ENCODE measurements at places on chromosomes 12 and 14.

DNA sequence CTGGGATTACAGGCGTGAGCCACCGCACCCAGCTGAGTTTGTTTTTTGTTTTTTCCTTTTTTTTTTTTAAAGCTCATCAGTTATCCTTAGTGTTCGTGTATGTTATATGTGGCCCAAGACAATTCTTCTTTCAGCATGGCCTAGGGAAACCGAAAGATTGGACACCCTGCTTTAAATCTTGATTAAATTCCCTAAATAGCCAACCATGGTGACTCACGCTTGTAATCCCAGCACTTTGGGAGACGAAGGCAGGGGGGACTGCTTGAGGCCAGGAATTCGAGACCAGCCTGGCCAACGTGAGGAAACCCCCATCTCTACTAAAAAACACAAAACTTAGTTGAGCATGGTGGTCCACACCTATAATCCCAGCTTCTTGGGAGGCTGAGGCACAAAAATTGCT, 131.1 kb downstream of the MED13L start:
- no peak for DNase-seq

DNA sequence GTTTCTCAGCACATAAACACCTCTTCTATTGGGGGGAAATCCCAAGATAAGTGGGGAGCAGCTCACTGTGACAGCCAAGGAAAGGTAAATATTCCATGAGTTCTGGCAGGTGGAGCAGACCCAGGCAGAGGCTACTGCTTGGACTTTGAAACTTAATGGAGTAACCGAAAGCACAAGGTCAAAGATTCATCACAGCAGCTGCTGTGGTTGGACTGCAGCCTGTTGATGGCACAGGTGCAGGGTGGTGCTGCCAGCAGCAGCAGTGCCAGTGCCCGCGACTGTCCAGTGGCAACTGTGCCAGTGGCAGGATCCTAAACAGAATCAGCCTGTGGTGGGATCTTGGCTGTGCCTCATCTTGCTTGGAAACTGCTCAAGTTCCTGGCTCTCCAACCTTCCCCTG, 81.4 kb upstream of the ARID2 start:
- DNase-seq: no peak

DNA sequence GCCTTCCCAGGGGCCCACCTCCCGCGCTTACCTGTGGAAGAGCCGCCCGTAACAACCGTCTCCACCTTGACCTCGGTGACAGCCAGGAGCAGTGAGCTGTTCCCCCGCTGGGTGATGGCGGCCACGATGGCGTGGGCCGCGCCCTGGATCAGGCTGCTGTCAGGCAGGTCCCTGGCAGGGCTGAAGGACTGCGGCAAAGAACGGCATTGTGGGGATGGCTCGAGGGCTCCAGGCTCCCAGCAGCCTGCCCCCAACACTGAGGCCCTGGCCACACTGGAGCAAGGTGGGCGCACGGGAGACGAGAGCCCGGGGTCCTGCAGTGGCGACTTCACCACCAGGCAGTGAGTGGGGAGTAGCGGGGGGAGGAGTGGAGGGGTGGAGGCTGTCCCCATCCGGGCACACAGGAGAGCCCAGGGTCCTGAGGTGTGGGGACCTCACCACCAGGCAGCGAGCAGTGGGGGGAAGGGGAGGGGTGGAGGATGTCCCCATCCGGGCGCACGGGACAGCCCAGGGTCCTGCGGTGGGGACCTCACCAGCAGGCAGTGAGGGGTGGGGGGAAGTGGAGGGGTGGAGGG, 25.0 kb downstream of the JAG2 start:
- DNase-seq: no peak

DNA sequence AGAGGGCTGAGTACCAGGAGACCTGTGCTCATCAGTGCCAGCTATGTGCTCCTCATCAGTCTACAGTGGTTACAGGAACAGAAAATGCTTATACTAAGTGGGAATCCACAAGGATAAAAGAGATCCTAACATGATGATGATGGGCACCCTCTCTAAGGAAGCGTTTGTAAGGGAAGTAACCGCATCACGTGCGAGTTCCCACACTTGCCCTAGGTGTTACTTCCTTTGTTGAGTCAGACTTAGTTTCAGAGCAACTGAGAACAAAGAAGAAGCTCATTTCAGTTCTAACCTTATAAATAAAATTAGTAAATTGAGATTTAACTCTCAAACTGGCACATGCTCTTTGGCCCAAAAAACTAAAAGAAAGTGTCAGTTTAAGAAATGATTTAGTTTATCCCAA, 956.4 kb upstream of the TMEM132C start:
- no peak for DNase-seq

DNA sequence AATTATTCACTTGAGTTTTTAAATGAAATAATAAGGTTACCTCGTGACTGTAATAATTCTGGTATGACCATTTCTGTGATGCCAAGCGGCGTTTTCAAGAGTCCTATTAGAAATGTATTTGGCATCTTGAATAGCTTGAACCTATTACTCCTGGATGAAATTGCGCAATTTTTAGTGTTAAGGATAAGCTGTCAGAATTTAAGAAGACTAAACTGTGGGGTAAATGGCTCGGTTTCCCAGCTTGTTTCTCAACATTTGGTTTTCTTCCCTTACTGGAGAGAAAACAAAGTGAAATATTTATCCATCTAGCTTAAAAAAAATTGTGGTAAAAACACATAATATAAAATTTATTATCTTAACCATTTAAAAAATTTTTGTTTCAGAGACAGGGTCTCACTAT, 26.8 kb downstream of the PCNX1 start:
- DNase-seq: peak; percentile 9

- DNase-seq: no peak
Observed at GRCh38 chr12:25135531-25136154, 59.3 kb downstream of the DNAI7 start.

- no peak for DNase-seq
Observed at GRCh38 chr14:89957376-89957775, 1.6 kb downstream of the TDP1 start.

GRCh38 chr12:110937104-110937641, 16.8 kb upstream of the MYL2 start:
- DNase-seq: peak; percentile 85

DNA sequence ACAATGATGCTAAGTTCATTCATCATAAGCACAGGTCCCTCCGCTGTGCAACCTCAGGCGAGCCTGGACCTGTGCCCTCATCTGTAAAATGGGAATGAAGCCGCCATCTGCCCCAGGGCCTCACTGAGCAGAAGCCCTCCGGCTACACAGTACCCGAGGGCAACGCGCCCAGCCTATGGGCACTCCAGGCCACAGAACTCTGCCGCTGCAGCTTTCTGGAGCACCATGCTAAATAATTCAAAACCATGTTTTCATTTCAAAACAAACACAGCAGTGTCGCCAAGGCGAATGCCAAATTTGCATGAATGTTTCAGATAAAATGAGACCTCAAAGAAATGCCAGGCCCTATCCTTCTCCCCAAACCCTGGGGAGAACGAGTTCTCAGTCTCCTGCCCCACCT, 4.0 kb downstream of the NCOR2 start:
- DNase-seq: no peak

DNA sequence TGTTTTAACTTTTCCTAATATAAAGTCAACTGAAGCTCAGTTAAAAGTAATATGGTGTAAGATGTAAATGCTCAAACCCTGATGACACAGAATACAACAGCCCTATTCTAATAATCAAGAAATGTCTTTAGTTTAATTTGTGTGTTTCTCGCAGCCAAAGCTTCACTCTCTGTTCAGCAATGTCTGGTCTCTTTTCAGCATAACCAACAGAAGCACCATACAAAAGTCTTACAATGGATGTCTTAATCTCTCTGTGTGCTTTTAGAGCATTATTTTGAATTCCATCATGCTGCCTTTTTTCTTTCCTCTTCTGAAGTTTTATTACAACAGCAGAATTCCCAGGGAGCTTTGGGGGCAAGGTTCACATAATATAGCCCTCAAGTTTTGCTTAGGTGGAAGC, 210.2 kb upstream of the NPAS3 start:
- no peak for DNase-seq

- no peak for DNase-seq
Observed at GRCh38 chr14:61503167-61503801, 181.9 kb downstream of the PRKCH start.

GRCh38 chr12:99978152-99978551, 6.6 kb downstream of the ANKS1B start:
- no peak for DNase-seq

GRCh38 chr12:53980104-53980801, 4.7 kb upstream of the HOXC10 start:
- no peak for DNase-seq

DNA sequence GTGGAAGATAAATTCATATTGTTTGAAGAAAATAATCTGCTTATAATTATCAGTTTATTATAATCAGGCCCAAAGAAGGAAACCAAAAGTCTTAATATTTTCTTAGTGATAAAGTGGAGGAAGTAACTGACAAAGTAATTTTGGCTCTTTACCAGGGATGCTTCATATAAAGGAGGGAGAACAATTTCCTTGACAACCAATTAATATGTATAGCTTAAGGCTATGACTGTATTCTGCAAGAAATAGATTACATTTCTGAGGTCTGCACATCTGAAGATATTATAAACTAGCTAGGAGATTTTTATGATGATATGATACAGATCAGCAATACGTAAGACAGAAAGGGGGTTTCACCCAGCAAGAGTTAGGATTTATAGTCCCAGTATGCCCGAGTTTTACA, 90.8 kb downstream of the BICD1 start:
- DNase-seq: no peak

GRCh38 chr12:123931686-123932321, 40.8 kb downstream of the CCDC92 start:
- no peak for DNase-seq

- no peak for DNase-seq
Observed at GRCh38 chr12:68497107-68497506, 113.6 kb upstream of the RAP1B start.

DNA sequence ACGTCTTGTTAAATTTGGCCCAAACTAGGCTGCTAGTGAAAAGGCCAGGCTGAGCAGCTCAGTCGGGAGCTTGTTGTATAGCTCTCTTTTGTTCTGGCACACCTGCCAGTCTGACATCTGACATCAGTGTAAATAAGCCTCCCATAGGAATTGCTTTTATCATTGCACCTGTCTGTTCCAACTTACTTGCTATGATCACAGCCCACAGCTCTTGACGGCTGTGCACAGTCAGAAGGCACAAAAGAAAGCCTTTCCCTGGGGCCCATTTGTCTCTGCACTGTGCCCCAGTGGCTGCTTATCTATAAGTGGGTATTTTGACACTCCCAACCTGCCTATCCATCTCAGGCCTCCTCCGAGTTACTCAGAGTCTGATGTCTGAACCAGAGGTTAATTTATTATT, 324.5 kb downstream of the NUAK1 start:
- no peak for DNase-seq

DNA sequence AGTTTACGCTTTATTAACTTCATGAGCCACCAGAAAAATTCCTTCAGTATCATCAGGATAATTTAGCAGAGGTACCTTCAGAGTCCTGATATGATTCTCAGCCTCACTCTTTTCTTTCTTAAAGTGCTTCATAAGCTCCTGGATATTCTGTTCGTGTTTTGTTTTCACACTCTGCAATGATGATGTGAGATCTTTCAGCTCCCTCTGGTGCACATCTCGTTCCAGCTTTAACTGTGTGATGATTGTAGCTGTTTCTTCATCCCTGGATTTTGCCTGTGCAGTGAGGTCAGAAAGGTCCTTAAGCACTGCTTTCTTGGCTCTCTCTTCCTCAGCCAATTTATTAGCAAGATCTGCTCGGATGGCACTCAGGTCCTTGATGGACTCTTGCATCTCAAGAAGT, 156.7 kb downstream of the CEP128 start:
- no peak for DNase-seq

- DNase-seq: no peak
Observed at GRCh38 chr14:77253333-77254190, 17.4 kb downstream of the NGB start.

DNA sequence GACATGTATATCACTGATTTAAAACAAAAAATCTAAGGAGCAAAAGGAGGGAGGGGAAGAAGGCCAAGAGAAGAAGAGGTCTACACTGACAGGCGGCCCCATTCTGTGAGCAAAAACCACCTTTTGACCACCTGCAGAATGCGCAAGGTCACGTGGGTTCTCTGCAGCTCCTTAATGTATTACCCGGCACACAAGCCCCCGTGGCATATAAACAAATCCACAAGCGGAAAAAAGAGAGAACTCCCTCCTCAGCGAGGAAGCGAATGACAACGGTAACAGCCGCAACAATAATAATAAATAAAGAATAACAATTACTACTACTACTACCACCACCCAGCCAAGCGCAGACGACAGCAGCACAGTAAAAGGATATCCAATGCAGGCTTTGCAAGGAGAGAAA, 1.3 kb downstream of the KSR2 start:
- no peak for DNase-seq
